ENCODE measurements at places on chromosomes 5 and 9.

DNA sequence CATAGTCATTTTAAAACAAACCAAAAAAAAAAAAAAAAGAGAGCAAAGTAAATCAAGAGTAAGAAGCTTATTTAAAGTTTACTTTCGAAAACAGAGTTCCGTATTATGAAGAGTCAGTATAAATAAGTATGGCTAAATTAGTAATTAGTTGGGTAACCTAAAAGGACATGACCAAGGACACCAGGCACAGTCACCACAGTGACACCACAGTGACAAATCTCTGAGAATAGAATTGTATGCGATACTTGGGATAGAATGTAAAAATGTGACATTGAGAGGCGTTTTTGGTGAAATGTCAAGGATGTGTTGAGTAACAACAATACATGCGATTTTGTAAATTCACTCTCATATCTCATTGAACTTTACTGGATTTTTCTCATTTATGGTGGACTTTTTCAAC is 150.9 kb upstream of the SPEF2 start:
- no peak for DNase-seq

DNA sequence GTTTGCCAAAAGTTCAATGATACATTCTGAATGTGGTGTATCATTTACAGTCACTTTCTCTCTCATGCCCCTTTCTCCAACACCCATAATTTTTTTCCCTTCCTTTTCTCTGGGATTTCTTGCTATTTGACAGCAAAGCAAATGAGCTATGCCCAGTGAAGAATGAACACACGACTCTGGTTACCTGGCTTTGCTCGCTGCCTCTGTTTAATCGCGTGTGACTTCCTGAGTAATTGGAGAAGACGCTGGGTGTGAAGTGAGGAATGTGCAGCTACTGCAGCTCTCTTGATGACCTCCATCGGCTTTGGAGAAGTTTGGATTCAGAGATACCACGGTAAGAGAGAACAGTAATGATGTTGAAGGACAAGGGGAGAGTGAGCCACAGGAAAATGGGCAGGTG is 651.8 kb downstream of the KIF4B start:
- DNase-seq: no peak

DNA sequence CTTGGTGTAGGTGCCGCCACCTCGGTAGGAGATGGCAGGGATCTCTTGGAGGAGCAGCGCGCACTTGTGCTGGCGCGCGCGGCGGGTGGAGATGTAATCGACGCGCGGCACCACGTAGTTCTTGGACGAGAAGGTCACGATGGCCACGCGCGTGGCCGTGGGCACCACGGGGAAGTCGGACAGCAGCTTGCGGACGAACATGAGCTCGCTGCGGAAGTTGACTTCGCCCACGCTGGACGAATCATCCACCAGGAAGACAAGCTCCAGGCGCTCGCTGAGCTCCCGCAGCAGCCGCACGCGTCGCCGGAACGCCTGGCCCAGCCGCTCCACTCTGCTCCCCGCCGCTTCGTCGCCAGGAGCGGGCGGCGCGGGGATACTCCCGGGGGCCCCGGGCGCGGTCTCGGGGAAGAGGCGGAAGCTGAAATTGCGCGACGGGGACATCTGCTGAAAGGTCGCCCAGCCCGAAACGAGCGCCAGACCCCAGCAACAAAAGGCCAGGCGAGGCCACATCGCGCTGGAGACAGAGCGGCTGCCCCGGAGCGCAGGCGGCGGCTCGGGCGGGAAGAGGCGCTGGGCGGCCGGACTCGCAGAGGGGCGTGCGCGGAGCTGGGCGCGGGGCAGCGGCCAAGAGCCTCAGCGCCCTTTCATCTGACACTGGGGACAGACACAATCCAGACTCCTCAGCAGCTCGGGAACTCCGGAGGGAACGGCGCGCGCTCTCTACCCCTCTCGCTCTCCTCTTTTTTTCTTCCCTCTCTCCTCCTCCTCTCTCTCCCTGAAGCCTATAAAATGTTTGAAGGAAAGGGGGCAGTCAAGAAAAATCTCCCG is at the start of gene SVEP1:
SVEP1 (minus strand) TSS at position 708 of the 828 bp plus-strand sequence; CDS start at position 510, 198 bp downstream.
- no peak for DNase-seq

- DNase-seq: no peak
Measured at GRCh38 chr9:89720696-89721175, 115.9 kb downstream of the GADD45G start.

Data from hypothalamus (tissue), 51 donors.